Heart right ventricle (tissue), 16 donors: ENCODE measurements at places on chromosomes 2 and 18.
A peak's percentile ranks its signal among the peaks of the same experiment; 100 is the strongest.

DNA sequence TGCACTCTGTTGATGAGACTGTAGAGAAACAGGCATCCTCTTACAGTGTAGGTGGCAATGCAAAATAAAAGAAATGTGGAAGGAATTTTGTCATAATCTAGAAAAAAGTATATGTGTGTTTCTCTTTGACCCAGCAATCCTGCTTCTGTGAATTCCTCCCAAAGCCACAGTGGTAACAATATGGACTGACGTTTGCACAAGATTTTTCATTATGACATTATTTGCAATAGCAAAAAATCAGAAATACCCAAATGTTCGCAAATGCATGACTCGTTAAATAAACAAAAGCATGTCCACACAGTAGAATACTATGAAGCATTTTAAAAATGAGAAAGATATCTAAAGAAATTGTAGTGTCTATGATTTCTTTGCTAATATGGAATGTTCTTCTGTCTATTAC lies 255.2 kb upstream of the NRP2 start:
- H3K27me3 ChIP-seq, result no peaks in the 10 kb centered on the region
- H3K4me1 ChIP-seq, result no peaks in the 10 kb centered on the region
- H3K27ac ChIP-seq, result no peak overlapping the region
- no peaks in the 10 kb centered on the region for H3K36me3 ChIP-seq
- no peak overlapping the region for H3K4me3 ChIP-seq

DNA sequence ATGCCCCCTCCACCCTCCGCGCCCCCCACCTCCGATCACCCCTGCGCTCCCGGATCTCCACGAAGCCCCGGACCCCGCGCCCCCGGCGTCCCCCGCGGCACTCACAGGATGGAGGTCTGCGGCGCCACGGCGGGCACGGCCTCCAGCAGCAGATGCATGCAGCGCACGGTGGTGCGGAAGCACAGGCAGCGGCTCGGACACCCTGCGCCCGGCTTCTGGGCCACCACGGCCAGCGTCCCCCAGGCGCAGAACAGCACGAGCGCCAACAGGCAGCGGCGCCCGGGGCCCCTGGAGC lies 217 bp downstream of the PXDN start:
- H3K27ac ChIP-seq, result peak overlapping the region; percentile 90
- DNase-seq, result peak; percentile 39

GRCh38 chr2:161135951-161136593 lies 24.2 kb upstream of the TANK start:
- DNase-seq, result no peak
- H3K27me3 ChIP-seq, result no peaks in the 10 kb centered on the region
- no peak overlapping the region for H3K4me3 ChIP-seq
- H3K36me3 ChIP-seq, result no peaks in the 10 kb centered on the region
- peak overlapping the region; percentile 86 for H3K27ac ChIP-seq

- H3K27ac ChIP-seq, result no peak overlapping the region
- no peaks in the 10 kb centered on the region for H3K36me3 ChIP-seq
- H3K27me3 ChIP-seq, result no peaks in the 10 kb centered on the region
- H3K4me1 ChIP-seq, result no peaks in the 10 kb centered on the region
Measured at GRCh38 chr2:135187270-135187669, 135.2 kb downstream of the RAB3GAP1 start.

GRCh38 chr2:6927186-6927585 lies 10.0 kb downstream of the RNF144A start:
- H3K27ac ChIP-seq, result peak overlapping the region; percentile 69
- peaks cover 84% of the 10 kb centered on the region for H3K4me1 ChIP-seq
- no peaks in the 10 kb centered on the region for H3K36me3 ChIP-seq
- no peaks in the 10 kb centered on the region for H3K27me3 ChIP-seq
- peak; percentile 33 for DNase-seq
